ENCODE measurements at places on chromosomes 12 and 14.
A peak's percentile ranks its signal among the peaks of the same experiment; 100 is the strongest.

GRCh38 chr14:88322504-88323085, 474 bp downstream of the KCNK10 start:
- peak; percentile 50 for DNase-seq

DNA sequence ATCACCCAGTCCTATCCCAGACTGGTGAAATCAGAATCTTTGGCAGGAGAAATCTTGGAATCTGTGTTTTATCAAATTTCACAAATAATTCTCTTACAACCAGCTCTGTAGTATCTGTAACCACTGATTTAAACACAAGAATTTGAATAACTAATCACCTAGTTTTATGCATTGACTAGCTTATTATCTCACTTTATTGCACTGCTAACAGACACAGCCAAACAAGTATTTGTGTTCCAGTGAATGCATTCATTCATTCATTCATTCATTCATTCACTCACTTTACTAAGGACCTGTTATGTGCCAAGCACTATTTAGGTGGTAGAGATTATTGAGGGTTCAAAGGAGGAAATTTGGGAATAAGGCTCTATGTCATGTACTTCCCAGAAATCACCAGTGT, 16.2 kb downstream of the LRRC74A start:
- no peak for DNase-seq

GRCh38 chr12:57329219-57329618, 78.2 kb upstream of the STAC3 start:
- no peak for DNase-seq

DNA sequence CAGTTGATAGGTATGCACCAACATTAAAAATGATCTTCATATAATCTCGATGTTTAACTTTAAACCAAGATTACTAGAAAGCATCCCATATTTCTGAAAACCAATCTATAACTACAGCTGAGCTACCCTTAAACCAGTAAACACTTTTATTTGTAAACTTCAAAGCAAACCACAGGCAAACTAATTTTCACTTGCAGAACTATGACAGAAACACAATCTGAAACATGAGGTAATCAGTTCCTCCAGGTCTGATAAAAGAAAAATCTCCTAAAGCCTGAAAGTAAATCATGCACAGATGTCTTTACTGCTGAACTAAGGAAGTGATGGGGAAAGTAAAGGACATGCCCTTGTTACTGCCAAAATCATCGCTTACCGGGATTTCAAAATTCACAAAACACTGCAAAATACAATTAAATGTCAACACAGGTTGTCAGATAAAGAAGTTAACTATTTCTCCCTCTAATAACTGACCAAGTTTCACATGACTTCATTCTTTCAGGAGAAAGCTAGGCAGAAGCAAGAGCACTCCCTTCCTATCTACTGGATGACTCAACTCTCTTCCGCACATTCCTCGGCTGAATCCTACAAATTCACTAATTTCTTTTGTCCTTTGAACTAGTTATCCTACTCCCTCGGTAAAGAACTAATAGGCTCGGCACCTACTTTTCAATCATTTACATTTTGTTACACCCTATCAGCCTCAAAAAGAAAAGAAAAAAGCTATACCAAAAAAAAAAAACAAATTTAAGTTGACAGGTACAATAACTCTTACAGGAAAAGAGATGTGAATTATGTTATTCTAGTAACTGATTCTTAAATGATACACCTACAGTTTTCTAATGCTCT, 1.4 kb downstream of the EEA1 start:
- peak; percentile 29 for DNase-seq

- no peak for DNase-seq
These were observed 158.8 kb downstream of the PHLDA1 start for GRCh38 chr12:75872762-75873161.

DNA sequence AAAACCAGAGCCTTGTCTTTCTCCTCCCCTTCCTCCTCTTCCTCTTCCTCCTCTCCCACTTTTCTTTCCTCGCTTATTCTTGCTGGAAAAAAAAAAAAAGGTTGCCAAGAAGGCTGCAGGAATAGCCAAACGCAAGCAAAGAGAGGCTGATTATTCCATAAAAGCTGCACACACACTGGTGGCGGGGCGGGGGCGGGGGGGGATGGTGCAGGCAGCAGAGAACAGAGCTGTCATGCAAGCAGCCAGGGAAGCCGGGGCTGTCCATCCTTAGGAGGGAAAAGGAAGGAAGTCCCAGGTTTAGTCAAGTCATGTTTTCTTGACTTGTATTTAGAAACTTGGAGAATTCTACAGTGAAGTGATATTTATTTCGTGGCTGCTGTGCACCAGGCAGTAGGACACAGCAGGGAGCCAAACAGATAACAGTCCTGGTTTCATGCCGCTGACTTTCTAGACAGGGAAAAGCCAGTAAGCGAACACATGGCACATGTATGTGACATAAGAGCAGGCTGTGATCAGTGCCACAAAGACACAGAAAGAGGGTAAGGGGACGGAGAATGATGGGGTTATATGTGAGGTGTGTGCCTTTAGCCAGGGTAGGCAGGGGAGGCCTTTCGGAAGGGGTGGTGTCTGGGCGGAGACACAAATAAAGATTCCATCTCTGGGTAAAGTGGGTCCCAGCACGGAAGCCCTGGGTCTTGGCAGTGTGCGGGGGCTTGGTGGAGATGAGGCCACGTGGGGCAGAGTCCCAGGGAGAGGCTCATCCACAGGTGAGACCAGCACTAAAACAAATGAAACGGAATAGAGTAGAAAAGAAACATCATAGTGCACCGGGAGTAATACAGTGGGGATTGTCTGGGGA, 56.6 kb upstream of the SCN8A start:
- no peak for DNase-seq

GRCh38 chr12:105445649-105446048, 115.2 kb downstream of the C12orf75 start:
- DNase-seq: no peak

- DNase-seq: no peak
These were observed 99.7 kb downstream of the WSCD2 start for GRCh38 chr12:108228746-108229145.

GRCh38 chr12:28799348-28799747, 349.7 kb upstream of the FAR2 start:
- DNase-seq: no peak

DNA sequence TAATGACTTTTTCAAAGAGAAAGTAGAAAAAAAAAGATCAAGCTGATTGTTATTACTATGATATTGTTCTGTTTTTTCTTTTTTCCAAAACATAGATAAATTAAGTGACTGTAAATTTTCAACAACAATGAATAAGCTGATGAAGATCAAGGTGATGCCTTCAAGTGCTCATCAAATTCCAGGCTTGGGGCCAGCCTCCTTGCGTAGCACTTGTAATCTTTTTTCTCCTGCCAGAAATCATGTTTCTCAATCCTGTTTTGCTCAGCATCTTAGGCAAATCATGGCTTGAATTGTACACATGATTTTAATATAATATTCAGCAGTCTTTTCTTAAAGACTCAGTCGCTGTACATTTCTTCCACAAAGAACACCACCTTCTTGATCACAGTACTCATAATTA, 333.2 kb downstream of the NPAS3 start:
- DNase-seq: no peak

DNA sequence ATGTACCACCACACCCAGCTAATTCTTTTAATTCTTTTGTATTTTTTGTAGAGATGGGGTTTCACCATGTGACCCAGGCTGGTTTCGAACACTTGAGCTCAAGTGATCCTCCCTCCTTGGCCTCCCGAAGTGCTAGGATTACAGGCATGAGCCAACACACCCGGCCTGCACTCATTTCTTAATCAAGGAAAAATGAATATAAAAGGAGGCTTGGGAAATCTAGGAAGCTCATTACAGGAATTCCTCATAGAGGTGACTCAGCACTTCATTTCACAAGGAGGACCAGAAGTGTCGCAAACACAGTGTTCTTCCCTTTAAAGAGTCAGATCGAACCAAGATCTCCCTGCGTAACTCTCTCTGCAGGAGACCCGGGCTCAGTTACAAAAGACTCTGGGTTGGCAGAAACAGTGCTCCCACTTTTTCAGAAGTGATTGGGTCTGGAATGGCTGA, 30.3 kb downstream of the NFKBIA start:
- DNase-seq: no peak

GRCh38 chr12:31324845-31325523, 966 bp downstream of the SINHCAF start:
- peak; percentile 93 for DNase-seq

DNA sequence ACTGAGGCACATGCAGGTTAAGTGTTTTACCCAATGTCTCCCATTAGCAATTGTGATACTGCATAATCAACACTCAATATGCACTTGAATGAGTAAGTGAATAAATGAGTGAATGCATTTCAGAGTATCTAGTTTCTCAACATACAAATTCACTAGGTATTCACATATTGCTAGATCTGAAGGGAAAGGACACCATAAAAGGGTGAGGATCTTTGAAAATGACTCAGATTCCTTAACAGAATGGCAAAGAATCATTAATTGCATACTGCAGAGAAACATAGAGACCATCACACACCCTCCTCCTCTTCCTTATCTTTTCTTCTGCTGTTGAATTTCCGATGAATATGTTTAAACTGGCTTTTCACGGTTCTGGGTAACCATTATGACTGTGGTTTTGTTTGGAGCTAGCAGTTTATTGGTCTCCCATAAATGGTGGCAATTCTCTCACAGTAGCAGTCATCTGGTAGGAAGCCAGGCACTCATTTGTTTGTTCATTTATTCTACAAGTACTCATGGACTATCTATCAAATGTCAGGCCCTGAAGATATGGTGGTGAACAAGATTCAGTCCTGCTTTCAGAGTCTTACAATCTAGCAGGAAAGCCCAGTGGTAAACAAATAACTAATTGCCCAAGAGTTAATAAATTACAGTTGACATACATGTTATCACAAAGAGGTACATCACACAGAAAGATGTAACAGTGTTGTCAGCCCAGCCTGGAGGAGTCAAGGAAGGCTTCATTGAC, 70.2 kb downstream of the LLPH start:
- no peak for DNase-seq

DNA sequence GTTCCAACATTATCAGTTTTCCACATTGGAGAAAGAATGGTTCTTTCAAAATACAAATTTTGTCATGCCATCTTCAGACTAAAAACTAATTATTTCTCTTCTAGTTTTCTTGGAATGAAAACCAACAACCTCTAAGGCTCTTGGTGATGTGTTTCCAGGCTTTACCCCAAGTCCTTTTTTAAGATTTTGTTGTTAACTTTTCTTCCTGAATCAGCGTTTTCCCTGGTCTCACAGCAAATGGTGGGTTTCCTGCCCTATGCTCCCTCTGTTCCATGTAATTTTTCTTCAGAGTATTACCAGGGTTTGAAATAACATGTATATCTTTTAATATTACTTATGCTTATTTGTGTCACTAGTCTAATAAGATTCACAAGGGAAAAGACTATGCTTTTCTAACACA, 1311.9 kb downstream of the LRFN5 start:
- no peak for DNase-seq

DNA sequence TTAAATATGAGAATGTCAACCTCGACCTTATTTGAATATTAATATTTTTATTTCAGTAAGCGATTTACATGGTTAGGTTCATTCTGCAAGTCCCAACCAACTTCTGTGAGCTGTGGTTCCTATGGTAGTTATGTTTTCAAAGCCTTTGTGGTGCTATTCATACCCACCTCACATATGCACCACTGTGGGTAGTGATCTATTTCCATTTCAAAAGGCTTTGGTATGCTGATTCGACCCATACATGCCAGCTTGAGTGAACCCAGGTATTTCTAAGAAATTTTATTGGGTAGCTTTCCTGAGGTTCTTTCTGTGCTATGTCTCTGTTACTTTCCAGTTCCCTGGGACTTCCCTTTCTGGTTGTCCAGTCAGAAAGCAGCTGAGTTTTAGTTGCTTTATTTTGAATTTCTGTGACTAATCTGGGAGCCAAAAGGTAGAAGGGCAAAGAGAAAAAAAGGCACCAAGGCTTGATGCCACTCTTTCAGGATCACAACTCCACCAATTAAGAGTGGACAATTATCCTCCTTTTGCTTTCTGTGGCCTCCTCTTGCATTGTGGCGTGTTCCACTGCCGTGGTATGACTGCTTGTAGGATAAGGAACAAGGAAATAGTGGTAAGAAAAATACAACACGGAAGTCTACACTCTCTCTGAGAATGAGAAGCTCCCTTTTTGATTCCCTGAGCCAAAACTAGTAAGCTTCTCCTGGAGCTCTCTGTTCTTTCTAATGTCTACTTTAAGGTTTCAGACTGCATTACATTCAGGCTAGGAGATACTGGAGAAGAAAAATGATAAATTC, 729.1 kb downstream of the NOVA1 start:
- no peak for DNase-seq

- DNase-seq: no peak
These were observed 30.6 kb downstream of the STK38L start for GRCh38 chr12:27274706-27275105.

DNA sequence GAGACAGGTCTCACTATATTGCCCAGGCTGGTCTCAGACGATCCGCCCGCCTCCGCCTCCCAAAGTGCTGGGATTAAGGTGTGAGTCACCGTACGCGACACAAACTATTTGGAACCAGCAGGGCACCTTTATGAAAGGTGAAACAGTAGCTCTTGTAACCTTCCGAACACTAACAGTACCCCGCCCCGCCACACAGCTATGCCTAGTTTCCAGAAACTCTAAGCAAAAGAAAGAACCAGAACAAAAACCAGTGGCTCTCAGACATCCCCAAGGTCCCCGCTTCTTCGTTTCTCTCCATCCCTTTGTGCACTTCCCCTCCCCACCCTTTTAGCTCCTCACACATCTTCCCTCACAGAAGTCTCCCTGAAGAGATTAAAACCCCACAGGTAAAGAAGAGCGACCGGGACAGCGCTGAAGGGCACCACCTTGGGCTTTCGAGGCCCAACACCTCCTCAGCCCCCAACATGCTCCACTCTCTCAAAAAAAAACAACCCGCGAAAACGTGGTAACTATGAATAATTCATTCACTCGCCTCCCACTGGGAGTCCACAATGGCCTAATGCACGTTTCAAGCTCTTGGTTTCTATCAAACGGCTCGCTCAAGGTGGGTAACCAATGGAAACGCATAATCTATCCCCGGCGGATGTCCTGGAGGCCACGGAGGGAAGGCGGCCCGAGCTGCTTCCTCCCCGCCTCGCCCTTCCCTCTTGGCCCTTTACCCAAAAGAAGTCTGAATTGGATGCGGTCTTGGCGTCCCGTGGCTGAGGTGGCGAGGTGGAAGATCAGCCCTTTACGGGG, 877 bp downstream of the BAG5 start:
- DNase-seq: peak; percentile 34

DNA sequence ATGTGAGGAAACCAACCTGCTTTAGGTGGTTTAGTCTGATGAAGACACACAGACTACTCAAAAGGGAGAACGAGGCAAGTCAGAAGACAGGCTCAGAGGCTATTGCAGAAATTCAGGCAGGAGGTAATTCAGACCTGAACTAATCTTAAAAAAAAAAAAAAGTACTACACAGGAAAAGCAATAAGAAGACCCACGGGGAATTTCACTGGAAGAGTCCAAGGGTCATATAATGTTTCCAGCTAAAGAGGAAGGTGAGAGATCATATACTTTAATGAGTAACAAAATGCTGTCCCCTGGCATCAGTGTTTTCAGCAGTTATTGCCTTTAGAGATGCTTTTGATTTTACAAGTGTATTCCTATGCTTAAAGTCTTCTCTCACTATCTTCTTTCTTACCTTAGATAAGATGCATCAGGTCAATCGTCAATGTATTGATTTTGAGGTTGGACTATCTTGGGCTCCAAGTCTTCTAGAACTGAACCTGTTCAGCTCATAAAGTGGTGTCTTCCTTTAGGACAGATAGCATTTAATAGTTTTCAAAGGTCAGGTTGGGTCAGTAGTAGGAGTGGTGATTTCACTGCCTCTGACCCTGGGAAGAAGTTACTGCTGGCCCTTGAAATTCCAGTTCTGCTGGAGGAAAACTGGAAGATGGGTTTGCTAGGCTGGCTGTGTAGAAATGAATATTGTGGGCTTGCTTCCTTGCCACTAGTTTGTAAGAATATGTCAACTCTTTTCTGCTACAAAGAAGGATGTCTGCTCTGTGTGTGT, 60.0 kb downstream of the FAR2 start:
- DNase-seq: no peak

Measured in right kidney (tissue), 9 donors.